Activated naive CD8-positive, alpha-beta T cell treated with anti-CD3 and anti-CD28 coated beads, Interleukin-2, amount 10 ng/mL, durations not matched to agents 7 days and 5 days (primary cell): ENCODE measurements at places on chromosomes 5 and 9. TPM values are rescaled to one million over a fixed set of nuclear protein-coding genes. Genes with fewer than 3 reads are reported as not detected.

The GLRA1 gene
- not detected for total RNA-seq

The CYFIP2 gene
- 458 TPM for total RNA-seq

The IL7R gene
- 738 TPM for total RNA-seq

The CDX1 gene
- total RNA-seq = not detected

DNA sequence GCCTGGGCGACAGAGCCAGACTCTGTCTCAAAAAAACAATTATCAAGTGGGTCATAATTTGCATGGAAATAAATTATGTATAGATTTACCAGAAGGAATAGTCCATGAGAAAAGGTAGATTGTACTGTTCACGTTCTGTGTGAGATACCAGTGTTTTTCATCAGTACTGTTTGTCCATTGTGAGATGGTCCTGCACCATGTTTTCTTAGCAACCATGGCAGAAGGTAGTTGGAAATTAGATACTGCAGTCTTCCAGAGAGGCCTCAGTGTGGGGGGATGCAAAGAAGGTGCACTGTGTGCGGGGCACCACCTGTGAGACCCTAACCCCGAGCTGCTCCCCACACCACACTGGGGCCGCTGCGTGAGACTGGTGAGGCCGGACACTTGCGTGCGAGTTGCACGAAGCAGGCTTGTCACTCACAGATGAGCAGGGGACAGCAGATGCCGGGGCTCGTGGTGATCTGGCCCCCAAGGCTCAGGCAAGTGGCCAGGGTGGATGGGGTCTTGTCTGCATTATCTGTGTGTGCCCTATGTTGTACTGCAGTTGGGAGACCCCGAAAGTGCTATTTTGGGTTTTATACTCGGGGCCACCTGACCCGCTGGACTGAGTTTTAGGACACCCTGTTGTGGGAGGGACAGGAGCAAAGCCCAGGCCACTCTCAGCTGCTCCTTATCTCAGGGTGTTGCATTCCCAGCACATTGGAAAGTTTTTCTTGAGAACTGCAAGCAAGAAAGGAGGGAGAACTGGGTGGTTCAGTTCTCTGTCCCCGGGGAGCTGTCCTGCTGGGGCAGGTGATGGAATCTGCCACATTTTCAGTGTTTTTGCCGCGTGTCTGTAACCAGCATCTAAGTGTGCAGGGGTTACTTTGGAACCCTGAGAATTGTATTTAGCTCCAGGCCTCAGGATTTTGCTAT, 61.9 kb downstream of the EHMT1 start:
- DNase-seq = no peak

GRCh38 chr5:64685866-64686265, 4.4 kb upstream of the SHISAL2B start:
- no peak for DNase-seq

DNA sequence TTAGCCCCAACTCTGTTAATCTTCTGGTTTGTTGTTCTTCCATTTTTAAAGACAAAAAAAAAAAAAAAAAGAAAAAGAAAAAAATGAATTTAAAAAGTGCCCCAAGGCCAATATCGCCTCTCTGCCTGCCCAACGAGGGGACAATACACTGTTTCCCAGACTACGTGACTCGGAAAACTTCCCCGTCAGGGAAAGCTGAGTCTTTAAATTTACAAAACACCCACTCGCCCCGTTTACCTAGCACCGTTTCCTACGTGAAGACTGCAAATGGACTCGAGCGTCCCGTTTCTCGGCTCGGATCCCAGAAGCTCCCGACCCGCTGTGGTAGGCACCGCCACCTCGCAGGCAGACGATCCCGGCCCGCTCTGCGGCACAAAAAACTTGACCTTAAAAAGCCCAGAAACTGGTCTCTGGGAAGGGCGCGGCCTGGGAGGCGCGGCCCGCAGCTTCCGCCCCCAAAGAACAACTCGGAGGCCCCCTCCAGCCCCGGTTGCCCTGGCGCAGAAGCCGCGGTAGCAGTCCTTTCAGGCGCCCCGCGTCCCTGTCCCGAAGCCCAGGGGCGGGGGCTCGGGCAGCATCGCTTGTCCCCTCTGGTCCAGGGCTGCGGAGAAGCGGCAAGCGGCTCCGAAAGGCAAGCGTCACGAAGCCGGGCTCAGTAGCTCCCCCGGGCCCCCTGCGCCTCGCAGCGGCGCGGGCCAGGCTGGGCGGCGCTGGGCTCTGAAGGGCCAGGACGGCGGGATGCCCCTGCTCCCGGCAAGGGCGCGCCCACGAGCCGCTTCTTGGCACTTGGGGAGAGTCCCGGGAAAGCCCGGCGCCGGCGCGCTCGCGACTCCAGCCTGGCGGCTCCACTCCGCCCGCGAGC, at the start of gene GCNT4:
TSS of gene GCNT4 (minus strand) at position 367 of the 862 bp plus-strand sequence. CDS start 22,521 bp downstream, outside the sequence.
- DNase-seq = peak; percentile 76

DNA sequence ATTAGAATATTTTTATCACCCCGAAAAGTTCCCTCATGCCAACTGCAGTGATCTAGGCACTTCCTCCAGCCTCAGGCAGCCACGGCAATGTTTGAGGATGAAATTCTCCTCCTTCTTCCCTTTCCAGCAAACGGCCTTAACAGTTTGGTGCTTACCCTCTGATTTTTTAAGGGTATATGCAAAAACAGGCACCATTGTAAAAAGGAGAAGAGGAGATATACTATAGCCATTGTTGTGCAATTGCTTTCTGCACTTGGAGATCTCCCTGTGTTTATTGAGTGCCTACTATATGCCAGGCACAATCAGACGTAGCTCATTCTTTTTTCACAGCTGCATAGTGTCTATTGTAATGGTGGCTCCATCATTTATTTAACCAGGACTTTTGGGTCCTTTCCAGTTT, 29.4 kb downstream of the GSN start:
- DNase-seq = no peak

GRCh38 chr9:107929443-107929842, 439.9 kb upstream of the KLF4 start:
- no peak for DNase-seq

GRCh38 chr5:82821846-82822633, 255.2 kb downstream of the TMEM167A start:
- DNase-seq = no peak
